Gastrocnemius medialis (tissue), 4 donors: ENCODE measurements at places on chromosomes 4 and X.

DNA sequence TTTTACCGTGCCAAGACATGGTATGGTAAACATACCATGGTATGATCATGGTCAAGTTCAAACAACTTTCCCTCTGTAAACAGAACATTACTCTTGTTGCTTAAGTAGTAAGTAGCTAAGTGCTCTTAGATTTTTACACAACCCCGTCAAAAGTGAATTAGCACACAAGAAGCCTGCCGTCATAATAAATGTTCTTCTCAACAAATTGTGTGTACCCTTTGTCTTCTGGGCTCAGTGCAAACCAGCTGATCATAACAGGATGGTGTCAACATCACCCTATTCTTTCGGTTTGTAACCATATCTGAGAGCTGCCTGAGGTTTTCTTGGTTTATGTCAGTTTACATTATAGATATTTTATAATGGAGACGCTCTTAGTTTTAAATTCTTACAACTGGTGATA is 28.8 kb downstream of the MSL3 start:
- DNase-seq = no peak

GRCh38 chrX:12013211-12013618 is 125.1 kb upstream of the FRMPD4 start:
- no peak for DNase-seq

GRCh38 chr4:27042411-27042810 is 181.8 kb downstream of the STIM2 start:
- no peak for DNase-seq

- no peak for DNase-seq
Observed at GRCh38 chr4:1608821-1609500, 75.2 kb downstream of the FAM53A start.

- no peak for DNase-seq
Observed at GRCh38 chrX:82141942-82142341, 940.0 kb downstream of the SH3BGRL start.

GRCh38 chrX:23394421-23394820 is 59.8 kb downstream of the PTCHD1 start:
- no peak for DNase-seq

DNA sequence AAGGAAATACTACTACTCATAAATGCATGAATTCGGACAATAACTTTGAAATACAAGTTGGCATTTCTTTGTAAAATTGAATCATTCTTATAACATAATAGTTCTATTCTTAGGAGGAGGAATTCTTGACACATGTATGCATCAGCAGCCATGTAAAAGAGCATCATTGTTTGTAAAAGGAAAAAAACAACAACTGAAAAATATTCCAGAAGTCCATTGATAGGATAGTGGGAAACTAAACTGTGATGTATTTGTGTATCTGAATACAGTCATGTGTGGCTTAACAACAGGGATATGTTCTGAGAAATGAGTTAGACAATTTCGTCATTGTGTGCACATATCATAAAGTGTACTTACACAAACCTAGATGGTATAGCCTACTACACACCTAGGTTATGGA is 102.0 kb upstream of the SH3RF1 start:
- no peak for DNase-seq

DNA sequence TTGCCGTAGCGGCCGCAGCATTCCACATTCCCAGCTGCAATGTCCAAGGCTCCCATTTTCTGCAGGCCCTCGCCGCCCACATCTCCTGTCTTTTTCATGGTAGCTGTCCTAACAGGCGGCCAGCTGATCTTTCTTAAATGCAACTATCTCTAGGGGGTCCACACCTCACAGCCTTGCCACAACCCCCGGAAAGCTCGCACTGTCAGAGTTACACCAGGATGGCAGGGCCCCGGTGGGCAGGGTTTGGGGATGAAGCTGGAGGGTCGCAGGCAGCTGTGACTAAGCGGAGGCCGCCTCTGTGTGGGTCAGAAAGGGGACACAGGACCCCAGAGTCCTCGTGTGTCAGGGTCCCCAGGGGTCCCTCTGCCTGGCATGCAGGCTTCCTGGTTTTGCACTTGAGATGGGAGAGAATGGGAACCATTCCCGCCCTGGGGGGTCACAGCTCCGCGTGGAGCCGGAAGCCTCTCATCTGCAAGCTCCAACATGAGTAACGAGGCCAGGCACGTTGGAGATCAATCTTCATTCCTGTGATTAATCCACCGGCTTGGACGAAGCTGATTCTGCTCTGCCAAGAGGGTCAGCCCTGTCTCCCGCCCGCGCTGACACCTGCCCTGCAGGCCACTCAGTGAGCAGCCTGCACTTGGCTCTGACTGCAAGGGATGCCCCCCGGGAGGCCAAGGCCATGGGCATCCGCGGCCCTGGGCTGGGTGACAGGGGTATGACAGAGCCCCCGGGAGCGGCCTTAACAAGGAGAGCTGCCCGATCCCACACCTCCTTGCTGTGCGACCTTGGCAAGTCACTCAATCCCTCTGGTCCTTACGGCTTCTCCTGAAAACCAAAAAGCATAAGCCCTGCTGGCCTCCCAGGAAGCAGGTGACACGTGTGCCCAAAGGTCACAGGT is 97.9 kb downstream of the ADRA2C start:
- DNase-seq = peak; percentile 8

DNA sequence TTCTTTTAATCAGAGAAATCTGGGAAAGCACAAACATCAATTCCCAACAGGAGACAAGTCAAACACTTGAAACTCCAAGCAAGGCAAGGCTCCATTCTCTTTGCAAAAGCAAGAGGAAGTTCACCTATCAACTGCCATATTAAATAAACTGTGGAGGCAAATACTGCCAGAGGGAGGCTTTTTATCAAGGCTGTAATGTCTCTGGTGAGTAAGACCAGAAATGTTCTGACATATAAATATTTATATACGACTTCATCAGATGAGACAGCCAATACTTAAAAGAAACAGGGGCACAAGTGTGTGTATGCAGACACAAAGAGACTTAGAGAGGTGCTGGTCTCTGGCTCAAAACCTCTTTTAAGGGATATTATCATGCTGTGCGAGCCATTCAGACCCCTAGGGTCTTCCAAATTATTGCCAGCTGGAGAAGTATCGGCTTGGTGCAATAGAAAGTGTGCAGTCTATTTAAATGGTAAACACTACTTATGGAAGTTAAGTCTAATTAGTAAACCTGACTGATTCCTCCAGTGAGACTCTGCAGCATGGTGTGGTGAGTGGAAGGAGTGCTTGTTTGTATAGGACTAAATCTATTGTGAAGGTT is 24.4 kb downstream of the DCX start:
- no peak for DNase-seq

- no peak for DNase-seq
Observed at GRCh38 chr4:98615991-98616390, 42.4 kb downstream of the TSPAN5 start.

DNA sequence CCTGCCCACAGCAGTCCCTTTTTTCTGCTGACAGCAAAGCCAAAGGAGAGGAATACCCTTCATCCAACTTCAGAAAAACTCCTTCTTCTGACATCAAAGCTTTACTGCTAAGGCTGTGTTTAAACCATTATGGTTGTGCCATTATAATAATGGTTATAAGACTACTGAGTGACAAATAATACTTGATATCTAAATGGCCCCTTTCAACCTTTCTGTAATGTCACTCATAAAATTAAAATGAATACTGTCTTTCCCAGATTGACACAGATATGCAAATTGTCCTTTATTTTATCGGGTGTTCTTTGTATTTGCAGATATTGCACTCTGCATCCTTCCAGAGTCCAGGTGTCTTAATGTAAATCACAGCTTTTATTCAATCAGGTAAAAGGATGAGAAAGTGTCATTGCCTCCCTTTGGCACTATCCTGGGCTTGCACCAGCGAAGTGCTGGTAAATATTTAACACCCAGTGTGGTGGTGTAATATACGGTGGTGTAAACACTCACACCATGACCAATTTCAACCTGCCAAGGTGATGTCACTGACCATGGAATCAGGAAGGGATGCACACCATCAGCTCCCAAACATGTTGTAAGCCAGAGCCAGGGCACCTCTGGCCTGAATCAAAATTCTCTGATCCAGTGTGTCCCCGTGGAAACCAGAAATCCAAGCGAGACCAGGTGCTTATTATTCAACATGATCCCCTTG is 139.4 kb upstream of the TENM3 start:
- no peak for DNase-seq

DNA sequence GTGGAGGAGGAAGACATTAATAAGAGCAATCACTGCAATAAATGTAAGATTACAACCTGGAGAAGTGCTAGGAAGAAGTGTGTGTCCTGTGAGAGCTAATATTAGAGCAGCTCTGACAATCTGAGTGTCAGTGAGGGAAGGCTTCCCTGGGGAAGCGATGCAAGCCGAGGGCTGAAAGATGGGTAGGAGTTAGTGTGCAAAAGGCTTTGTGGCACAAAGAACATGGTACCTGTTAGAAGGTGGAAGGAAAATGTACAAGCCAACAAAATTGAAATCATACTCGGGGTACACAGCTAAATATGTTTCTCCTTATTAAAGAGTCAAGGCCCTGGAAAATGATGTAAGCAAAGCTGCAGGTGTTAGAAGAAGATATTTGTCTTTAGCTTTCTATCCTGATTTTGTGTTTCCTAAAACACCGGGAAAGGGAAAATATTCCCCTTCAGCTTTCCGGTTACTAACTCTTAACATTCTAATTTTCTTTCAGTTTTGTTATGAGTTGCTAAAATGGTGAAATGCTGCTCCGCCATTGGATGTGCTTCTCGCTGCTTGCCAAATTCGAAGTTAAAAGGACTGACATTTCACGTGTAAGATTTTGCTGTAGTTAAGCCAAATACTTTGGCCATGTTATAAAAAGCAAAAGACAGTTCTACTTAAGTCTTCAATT is 808 bp downstream of the THAP6 start:
- no peak for DNase-seq

DNA sequence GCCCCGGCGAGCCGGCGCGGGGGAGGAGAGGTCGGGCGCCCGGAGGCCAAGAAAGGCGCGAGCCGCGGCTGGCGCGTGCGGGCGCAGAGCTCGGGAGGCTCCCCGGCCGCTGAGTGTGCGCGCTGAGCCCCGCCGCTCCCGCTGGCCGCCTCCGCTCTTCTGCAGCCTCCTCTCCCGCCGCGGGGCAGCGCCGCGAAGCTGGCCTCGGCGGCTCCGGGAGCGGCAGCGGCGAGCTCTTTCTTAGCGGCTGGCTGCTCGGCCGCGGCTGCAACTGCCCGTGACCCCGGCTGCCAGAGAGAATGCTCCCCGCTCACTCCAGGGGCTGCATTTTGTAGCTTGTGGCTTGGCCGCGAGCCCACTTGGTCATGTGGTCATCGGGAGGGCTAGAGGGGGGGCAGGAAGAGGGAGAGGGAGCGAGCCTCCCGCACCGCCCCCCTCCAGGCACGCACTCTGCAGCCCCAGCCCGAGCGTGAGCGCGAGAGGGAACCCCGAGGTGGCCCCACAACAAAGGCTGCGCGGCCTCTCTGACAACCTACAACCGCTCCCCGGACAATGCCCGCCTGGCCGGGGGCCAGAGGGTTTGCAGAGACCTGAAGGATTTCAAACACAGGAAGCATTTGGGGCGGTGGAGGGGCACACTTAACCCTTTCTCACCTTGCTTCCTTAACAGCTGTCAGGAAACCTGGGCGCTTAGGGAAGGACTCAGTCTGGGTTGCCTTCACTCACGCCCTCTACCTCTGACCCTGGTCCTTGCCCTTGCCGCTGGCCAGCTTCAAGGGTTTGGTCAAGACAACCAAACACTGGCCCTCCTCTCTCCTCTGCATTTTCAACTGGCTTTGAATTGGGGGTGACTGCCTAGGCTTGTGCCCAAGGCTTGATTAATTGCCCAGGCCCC is at the start of gene APLN:
Gene APLN, minus strand, starts transcription at position 305 of the 895 bp plus-strand sequence. CDS start 326 bp downstream, outside the sequence.
- DNase-seq = no peak

- DNase-seq = no peak
Observed at GRCh38 chrX:31178064-31178768, 106.4 kb upstream of the FTHL17 start.

DNA sequence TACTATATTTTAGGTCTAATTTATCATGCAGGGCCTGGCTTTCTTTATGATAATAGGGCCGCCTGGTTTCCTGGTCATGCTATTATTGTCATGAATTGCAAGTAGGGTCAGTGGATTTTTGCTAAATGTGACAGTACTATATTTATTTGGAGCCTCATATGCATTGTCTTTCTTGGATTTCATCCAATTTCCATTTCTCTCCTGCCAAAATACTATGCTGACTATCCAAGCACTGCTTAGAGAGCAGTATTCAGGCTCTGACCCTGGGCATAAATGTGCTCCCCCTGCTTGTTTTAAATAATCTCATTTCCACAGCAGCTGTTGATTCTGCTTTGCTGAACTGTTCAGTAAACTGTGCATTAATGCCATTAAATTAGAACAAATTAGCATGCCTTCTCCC is 269.3 kb downstream of the GPM6A start:
- no peak for DNase-seq

GRCh38 chrX:23482561-23482960 is 147.9 kb downstream of the PTCHD1 start:
- DNase-seq = no peak

DNA sequence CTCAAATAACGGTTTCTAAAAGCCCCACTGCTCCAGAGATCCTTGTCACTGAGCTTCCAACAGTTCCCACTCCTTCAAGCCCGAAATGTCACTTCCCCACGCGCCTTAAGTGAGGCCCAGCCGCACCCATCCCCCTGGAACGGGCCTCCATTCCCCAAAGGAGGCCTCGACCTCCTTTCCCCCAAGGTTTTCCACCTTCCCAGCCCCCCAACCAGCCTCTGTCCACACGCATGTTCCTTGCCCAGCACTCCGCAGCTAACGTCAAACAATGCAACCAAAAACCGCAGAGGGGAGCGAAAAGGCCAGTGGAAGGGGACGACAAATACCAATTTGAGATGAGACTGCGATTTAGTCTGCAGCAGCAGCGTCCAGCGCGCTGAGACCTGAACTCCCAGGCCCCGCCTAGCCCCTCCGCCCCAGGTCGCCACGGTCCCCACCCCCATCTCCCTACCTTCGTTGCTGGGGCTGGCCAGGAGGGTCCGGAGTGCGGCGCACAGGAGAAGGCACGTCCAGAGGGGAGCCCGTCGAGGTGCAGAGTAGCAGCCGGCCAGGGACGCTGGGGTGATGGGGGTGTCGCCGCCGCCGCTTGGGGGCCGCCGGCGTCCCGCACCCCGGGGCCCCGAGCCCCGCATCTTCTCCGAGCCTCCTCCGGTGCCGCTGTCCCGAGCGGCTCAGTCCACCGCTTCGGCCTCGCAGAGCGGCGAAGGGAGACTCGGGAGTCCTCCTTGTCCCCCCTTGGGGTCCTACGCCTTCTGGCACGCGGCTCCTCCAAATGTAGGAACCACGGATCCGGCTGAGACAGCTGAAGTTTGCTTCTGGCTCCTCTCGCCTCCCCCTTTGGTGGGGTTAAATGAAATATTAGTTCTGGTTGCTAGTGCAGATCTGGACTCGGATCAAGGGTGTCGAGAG is 924 bp downstream of the EPHA5 start:
- no peak for DNase-seq

- DNase-seq = no peak
Observed at GRCh38 chrX:97315939-97316338, 432.2 kb downstream of the RPA4 start.

GRCh38 chr4:76738086-76738931 is 159.6 kb downstream of the SOWAHB start:
- DNase-seq = no peak

GRCh38 chrX:153944800-153945150 is 332 bp upstream of the RENBP start:
- no peak for DNase-seq

DNA sequence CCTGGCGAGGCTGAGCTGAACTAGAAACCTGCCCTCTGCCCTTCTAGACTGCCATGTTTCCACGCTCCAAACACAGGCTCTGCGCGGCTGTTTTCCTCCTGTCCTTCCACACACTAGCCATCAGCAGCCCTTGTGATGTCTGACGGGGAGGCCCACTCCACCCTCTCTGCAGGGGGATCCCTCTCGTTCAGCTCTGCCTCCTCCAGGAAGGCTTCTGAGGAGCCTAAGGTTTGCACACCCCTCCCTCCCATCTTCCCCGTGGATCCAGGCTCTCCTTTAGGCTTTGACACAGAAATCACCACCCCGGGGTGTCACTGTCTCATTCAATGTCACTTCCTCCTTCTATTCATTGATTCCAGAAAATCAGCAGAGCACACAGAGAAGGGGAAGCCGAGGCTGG is 38.6 kb upstream of the CRMP1 start:
- no peak for DNase-seq
